ENCODE measurements at places on chromosomes 6 and 20.

DNA sequence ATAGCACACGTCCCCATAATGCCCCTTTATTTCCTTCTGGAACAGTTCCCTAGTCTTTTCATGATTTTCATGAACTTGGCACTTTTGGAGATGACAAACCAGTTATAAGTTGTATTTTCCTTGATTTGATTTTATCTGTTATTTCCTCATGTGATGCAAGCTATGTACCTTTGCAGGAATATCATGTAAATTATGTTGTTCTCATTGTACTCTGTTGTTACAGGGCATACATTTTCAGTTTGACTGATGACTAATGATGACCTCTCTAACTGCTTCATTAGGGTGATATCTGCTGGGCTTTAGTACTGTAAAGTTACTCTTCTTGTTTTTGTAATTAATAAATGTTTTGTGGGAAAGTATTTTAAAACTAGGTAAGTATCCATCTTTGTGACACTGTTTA is 147.3 kb downstream of the ZFAND3 start:
- no peak for DNase-seq

GRCh38 chr6:73792738-73793137 is 96.7 kb downstream of the CD109 start:
- no peak for DNase-seq

- DNase-seq = peak; percentile 58
Observed at GRCh38 chr6:119349361-119350201, at the start of gene MAN1A1. Gene MAN1A1, minus strand, starts transcription at chr6:119349761. Its CDS starts 696 bp downstream, at chr6:119349065.

GRCh38 chr6:98787961-98788360 is 46.4 kb upstream of the POU3F2 start:
- peak; percentile 35 for DNase-seq

Measured in astrocyte (in vitro differentiated cells and primary cell).